ENCODE measurements at places on chromosomes 5 and 9.

GRCh38 chr5:175246889-175247520, 197.0 kb downstream of the DRD1 start:
- no peak for DNase-seq

- DNase-seq = no peak
These were observed 186.3 kb upstream of the EGFLAM start for GRCh38 chr5:38071831-38072694.

DNA sequence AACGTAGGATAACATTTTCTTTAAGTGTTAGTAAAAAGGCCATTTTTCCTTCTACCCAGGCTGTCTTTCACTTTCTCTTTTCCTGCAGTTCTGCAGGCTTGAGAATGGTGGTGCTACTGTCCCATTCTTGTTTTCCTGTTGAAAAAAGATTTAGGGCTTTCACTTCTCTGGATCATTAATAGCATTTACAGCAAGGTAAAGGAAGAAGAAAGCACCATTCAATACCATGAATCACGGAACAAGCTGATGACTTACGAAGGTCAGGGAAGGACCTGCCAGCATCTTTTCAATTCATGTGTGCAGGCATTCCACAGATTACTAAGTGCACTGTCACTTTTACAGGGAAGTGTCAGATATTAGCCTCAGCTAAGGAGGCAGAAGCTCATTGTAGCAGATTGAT, 292.8 kb downstream of the YTHDC2 start:
- peak; percentile 10 for DNase-seq

GRCh38 chr9:127154390-127155191, 32.2 kb upstream of the ANGPTL2 start:
- no peak for DNase-seq

DNA sequence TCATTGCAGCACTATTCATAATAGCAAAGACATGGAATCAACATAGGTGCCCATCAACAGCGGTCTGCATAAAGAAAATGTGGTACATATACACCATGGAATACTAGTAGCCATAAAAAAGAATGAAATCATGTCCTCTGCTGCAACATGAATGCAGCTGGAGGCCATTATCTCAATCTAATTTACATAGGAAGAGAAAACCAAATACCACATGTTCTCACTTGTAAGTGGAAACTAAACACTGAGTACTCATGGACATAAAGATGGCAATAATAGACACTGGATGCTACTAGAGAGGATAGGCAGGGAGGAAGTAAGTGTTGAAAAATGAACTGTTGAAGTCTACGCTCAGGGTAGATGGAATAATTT, 203.9 kb upstream of the CDH9 start:
- no peak for DNase-seq

DNA sequence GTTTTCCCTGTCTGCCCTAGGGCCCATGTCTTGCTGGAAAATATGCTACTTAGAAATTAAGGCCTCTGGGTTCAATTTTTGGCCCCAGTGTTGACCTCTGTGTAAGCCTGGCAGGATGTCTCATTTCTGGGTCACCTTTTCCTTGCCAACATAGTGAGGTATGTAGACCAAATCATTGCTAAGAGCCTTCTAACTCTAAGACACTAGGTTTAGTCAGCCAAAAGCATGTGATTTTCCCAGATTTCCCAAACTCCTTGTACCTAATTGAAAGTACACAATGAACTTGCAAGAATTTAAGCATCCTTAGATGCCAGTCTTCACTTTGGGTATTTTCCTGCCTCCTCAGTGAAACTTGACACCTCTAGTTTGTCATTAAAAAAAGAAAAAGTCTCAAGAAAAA, 77.0 kb downstream of the GALNT10 start:
- no peak for DNase-seq

DNA sequence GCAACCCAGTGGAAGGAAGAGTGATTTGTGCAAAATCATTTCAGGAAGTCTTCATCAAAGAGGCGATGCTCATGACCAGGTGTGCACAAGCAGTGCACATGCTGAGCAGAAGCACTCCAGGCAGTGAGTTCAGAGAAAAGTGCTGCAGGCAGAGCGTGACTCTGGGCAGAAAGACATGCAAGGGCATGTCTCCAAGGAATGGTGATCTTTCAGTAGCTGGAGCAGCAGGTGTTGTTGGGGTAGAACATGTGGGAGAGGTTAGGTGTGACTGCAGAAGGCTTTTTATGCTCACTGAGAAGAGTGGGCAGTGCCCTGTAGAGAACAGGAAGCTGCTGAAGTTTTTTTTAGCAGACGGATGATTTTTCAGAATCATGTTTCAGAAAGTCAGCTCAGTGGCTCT, 545.4 kb upstream of the TLE4 start:
- DNase-seq = peak; percentile 15

- no peak for DNase-seq
These were observed 173.7 kb downstream of the CPLANE1 start for GRCh38 chr5:37075399-37075950.

- DNase-seq = no peak
These were observed 124.4 kb upstream of the ABCA1 start for GRCh38 chr9:105052346-105052745.

- DNase-seq = no peak
These were observed 130.9 kb downstream of the DOCK2 start for GRCh38 chr5:169767938-169768337.

- DNase-seq = no peak
These were observed 9.1 kb downstream of the PDE6A start for GRCh38 chr5:149935431-149935901.

GRCh38 chr5:144028058-144028457, 142.4 kb downstream of the YIPF5 start:
- peak; percentile 3 for DNase-seq

DNA sequence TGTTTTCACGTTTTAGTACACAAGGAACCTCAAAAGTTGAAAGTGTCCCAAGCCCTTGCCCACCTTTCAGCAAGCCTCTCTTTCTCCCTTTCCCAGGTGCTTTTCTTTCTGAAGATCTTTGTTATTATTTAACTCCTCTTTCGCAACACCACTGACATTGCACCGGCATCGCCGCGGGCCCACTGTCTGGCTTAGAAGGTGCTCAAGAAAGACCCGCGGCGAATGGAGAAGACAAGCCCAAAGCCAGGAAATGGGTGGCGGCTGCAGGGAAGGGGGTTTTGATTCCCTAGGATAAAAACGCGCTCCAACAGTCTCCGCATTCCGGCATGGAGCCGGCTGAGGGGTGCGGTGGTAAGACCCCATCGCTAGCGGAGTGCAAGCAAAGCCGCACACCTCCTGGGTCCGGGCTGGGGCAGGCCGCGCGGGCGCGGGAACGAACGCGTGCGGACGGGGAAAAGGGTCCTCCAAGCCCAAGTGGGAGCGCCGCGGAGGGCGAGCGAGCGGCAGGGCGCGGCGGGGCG, 404 bp upstream of the AFAP1L1 start:
- DNase-seq = no peak

DNA sequence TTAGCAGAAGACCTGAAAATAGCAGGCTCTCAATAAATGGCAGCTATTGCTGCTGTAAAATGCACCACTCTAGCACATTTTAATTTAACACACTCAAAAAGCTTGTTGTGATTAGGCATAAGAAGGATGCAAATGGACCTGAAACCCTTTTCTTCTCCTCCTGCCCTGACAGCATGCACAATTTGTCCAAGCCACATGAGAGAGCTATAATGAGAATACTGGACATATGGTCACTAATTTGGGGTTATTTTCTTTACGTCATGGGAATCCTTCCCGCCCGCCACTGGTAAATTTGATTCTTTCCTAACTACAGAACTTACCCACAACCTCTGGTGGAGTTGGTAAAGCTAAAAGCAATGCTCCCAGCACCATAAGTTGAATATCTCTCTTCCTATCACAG, 62.1 kb downstream of the TRIM32 start:
- DNase-seq = no peak

GRCh38 chr9:138024131-138024530, 146.5 kb downstream of the CACNA1B start:
- no peak for DNase-seq

DNA sequence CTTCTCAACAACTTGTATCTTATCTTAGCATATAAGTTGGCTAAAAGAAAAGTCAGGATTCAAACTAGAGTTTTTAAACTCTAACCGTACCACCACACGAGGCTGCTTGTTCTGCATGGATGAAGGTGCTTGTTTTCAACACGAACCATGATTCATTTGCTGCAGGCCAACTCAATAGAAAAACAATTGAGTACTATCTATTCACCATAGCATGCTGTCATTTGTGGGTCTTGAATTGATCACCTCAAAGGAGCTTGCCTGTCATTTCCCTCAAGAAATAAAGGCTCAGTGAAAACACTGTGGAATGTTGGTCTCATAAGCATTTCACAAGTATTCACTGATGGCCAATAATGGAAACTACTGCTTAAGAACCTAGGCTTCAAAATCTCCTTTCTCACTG, 21.0 kb upstream of the GRIA1 start:
- DNase-seq = no peak

- DNase-seq = no peak
These were observed 32.7 kb downstream of the DMRT3 start for GRCh38 chr9:1009101-1009707.

- DNase-seq = no peak
These were observed 21.4 kb downstream of the TGFBR1 start for GRCh38 chr9:99126312-99126711.

DNA sequence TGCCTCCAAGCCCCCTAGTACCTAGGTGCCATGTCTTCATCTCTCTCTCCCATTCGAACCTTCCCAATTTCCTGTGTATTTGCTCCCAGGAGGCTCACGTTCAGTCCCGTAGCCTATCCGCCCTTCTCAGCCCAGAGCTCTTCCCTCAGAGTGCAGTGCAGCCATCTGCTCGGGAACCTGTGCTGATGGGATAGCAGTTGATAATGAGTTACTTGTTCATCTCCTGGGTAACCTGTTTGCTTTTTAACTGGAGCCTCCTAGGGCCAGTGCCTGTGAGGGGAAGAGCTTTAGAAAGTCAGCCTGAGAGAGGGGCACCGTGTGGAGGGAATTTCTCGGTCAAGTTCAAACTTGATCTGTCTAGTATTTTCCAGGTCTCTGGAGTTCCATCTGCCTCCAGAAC, 229.8 kb upstream of the IL12B start:
- peak; percentile 80 for DNase-seq

- DNase-seq = no peak
These were observed 45.8 kb downstream of the SECISBP2 start for GRCh38 chr9:89363921-89364665.

DNA sequence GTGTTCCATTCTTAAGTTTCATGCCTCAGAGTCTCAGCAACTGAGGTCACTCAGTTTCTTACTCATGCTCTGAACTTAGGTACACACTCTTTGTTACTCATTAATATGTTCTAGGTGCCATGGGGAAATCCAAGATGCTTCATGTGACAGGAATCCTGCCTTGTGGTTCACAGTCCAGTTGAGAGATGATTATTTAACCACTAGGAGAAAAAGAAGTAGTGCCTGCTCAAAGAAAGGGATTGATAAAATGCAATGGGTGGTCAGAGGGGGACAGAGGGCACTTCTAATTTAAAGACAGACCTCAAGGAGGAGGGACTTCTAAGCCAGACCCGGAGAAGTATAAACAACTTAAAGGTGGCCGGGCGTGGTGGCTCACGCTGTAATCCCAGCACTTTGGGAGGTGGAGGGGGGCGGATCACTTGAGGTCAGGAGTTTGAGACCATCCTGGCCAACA, 69.0 kb downstream of the UGCG start:
- DNase-seq = no peak

DNA sequence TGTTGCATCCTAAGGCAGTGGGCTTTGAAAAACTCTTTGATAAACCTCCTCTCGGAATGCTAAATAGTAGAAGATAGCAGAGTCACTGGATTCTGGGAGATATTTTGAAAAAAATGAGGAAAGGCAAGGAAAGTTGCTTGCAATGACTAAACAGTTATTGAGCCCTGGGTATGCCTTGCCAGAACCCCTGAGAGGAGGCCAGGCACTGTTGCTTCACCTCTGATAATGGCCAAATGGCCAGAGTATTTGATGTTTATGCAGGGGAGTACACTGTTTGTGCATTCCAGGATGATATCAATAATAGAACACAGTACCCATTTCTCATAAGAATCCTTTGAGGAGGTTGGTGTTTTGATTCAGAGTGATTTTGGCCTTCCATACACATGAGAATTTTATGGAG, 935.1 kb upstream of the WWC1 start:
- DNase-seq = no peak

DNA sequence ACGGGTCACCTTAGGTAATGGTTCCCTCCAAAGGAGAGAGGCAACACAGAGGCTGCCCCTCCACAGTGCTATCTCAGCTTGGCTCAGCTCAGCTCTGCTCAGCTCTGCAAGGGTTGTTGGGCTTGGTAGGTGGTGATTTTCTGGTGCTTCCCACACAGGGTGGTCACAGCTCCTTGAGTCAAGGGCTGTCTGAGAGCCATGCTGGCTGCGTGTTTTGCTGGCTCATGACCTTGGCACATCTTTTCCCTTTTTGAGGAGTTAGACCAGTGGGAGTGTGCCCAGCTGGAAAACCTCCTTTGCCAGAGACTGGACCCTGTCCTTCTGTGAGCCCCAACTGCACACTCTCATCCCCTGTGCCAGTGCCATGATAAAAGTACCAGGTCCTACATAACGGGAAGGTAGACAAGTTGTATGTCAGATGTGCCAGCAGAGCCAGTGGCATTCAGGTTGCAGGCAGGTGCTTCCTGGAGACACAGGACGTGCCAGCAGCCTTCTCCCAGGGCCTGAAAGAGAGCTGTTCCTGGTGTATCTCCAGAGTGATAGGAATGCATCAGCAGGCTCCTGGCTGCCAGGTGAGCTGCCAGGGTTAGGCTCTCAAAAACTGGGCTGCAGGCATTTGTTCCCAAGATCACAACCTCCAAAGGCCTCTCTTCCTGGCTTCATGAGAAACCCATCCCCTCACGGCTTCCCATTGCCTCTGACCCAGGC, 118.6 kb upstream of the CXCL14 start:
- no peak for DNase-seq

DNA sequence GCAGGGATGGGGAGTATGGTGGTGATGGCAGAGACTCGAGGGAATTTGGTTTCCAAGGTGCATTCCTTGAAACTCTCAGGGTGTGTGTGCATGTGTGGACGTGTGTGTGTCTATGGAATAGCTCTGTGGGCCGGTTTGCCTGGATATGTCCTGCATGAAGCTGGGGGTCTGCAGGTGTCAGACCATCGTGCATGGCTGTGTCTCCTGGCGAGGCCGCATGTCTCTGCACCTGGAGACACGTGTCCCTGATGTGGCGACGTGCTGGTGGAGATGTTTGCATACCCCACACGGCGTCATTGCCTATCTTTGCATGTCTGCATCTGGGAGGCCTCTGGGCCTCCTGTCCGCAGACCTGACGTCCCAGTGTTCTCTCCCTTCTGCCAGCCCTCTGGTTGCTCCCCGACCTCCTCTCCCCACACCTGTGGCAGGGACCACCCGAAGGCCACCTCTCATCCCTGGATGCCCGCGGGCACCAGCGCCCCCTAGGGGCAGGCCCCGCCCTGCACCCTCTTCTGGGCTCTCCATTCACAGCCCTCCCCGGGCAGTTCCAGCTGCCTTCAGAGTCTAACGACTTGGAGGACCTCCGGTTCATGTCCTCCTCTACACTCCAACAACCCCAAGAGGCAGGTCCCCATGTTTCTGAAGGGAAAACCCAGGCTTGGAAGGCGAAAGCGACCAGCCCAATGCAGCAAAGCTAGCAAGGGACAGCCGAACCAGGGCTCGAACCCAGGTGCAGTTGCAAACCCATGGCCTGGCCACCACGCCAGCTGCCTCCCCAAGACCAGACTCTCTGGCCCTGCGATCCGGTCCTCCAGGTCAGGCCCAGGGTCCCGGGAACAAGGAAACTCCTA, 88.6 kb downstream of the LMX1B start:
- DNase-seq = no peak
